ENCODE measurements at places on chromosomes 2 and 18.

DNA sequence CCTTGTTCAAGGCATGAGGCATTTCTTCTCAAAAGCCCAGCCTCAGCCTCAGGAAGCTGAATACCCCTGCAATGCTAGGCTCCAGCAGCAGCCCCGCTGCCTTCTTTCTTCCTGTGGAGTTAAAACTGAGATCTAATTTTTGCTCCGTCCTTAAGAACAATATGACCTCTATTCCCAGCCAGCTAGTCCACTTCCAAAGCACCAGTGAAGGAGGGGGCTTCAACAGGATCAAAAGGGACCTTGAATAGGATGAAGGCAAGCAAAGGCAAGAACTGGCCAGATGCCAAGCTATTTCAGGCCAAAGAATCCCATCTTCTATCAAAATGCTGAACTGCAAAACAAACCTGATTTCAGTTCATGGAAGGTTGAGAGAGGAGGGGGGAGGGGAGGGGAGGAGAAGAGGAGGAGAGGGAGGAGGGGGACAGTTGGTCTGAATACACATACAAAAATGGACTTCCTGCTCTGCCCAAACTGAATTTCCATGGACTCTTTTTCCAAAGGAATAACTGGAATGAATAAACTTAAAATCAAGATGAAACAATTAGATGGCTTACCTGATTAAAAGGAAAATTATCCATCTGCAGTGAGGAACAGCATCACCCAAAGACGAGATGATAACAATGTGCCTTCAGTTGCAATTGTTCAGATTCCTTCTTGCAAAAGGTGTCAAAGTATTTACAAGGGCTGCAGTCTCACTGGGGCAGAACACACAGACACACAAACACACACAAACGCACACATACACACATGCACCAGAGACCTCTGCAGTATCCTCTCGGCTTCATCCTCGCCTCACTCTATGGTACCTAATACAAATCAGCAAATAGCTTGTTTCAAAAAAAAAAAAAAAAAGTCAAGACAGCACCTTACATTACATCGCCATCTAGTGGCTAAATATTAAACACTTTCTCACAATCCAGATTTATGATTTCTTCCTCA lies at the start of gene SCN1A:
Gene SCN1A, minus strand, starts transcription at position 804 of the 939 bp plus-strand sequence. CDS start 54,399 bp downstream, outside the sequence.
- DNase-seq = no peak

GRCh38 chr2:135490376-135490775 lies 40.6 kb downstream of the ZRANB3 start:
- DNase-seq = no peak

DNA sequence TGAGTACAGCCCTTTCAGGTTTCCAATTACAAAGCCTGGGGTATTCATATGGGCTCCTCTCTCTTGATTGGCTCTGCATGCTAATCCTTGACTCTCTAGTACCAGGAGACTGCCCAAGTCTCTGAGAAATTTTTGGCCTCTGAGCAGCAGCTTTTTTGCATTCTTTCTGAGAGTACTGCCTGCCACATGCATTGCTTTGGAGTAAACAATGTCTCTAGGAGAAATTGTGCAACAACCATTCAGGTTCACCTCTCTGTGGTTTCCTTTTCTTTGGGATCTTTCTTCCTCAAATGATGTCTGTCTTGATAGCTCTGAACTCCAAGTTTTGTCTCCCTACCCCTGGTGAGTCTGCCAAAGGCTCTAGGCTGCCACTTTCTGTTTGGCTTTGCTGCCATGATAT lies 115.8 kb upstream of the SETBP1 start:
- no peak for DNase-seq

DNA sequence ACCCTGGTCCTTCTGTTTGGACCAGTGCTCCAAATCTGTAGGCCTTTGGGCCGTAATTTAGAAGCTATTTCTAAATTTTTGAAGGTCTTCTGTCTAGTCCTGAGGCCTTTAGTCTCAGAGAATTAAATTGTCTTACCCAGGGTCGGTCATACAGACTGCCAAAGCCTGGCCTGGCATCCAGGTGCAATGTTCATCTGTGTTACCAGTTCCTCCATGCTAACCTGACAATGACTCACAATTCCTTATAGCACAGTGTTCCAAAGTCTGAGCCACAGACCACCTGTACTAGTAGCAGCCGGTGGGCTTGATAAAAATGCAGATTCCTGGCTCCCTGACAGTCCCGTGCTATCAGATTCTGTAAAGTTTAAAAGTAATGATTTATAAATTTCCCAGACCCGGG lies 77.7 kb upstream of the MAP4K3 start:
- DNase-seq = no peak

GRCh38 chr18:3595369-3596273 lies 145.6 kb downstream of the TGIF1 start:
- DNase-seq = peak; percentile 37

GRCh38 chr2:160332318-160332717 lies 132.2 kb upstream of the ITGB6 start:
- DNase-seq = peak; percentile 33

GRCh38 chr18:58362027-58362575 lies 266.8 kb downstream of the ALPK2 start:
- no peak for DNase-seq

DNA sequence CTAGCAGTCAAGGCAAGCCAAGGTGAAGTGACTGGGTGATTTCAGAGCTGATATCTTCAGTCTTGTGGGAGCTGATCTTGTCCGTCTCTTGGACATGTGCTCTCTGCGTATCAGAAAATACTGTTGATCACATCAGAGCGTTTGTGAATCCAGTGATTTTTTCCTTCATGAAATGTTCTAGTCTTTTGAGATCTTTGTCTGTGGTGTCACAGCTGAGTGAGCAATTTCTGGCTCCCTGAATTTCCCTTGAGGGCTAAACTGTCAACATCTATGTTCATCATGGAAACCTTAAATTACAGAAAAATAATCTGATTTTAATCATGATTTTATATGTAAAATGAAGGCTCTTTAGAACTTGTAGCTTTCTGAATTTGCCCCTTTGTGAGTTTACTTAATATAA lies 432.0 kb downstream of the CCDC85A start:
- no peak for DNase-seq

DNA sequence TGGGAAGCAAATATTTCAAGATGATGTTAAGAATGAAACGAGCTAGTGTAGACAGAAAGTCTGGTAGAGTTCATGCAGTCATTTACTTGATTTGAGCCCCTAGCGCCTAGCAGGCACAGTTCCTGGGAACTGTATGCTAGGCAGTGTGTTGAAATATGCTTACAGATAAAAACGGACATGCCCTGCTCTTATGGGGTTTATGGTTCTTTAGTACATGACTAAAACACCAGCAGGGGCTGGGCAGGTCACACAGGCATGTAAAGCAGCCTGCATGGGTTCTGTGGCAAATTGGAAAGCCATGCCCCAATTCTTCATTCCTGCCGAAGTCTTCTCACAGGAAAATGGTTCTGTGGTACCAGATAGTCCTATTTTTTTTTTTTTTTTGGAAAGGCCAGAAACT lies 27.3 kb upstream of the MGAT5 start:
- no peak for DNase-seq

- DNase-seq = no peak
These were observed 96.4 kb downstream of the EPB41L3 start for GRCh38 chr18:5447442-5447841.

DNA sequence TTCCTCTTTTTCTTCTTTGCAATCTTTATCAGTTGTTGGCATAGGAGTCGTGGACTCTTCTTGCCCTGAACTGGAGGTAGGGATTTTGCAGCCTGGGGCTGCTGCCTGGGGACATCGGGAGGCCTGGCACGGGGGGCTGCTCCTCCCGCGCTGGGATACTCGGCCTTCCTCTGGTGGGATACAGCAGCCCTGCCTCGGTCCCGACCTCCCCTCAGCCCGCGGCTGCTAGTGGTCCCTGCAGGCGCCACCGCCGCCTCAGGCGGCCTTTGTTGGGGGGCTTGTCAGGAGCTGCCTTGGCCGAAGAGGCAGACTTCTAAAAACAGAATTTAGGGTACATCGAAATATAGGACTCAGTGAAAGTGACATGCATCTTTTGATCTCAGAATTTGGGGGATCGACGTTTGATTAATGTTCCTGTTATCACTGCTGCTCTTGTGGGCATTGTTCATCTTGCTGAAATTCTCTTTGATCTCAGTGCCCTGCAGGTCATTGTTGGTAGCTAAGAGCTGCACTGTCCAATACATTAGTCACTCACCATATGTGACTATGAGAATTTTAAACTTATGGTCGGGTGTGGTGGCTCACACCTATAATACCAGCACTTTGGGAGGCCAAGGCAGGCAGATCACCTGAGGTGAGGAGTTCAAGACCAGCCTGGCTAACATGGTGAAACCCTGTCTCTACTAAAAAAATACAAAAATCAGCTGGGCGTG lies 16.3 kb downstream of the POLR2D start:
- no peak for DNase-seq

DNA sequence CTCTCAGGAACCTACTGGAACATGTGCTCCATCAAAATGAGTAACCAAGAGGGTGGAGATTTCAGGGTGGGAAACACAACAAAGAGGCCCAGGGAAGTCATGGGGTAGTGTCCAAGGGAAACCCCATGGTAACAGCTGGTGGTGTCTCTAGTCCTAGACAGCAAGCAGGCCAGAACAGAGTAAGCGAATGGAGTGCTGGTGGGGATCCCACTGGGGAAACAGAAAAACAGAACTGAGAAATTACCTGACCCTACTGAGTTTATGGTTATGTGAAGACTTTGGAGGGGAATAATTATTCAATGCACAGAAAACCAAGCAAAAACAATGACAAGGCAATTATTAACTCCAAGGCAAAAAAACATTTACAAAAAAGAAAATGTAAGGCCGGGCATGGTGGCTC lies 16.9 kb downstream of the ERCC3 start:
- no peak for DNase-seq

- DNase-seq = no peak
These were observed 998 bp upstream of the SLC66A3 start for GRCh38 chr2:11154016-11154922.

- DNase-seq = no peak
These were observed 85.3 kb downstream of the NRP2 start for GRCh38 chr2:205767617-205768016.

- DNase-seq = peak; percentile 48
These were observed 27.6 kb downstream of the C2orf76 start for GRCh38 chr2:119338826-119339561.

DNA sequence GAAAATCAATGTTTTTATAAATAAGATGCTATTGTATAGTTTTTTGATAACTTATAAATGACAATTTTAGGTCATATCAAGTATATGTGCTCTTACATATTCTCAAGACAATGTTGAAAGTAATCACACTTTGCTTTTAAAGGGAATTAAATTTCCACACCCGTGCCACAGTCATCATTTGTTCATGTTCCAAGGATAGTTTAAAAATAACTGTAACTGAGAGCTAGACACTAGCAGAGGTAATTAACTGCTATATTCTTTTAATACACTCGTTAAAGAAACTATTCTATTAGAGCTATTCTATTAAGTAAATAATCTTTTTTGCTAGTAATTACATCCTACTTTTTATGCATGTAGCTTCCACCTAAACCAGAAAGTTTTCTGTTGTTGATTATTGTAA lies 18.0 kb downstream of the GEN1 start:
- DNase-seq = no peak

GRCh38 chr18:31931886-31932240 lies 11.1 kb downstream of the TRAPPC8 start:
- DNase-seq = no peak

GRCh38 chr2:130818809-130819208 lies 17.9 kb upstream of the ARHGEF4 start:
- no peak for DNase-seq

GRCh38 chr2:165530-165929 lies 98.3 kb downstream of the SH3YL1 start:
- DNase-seq = no peak

DNA sequence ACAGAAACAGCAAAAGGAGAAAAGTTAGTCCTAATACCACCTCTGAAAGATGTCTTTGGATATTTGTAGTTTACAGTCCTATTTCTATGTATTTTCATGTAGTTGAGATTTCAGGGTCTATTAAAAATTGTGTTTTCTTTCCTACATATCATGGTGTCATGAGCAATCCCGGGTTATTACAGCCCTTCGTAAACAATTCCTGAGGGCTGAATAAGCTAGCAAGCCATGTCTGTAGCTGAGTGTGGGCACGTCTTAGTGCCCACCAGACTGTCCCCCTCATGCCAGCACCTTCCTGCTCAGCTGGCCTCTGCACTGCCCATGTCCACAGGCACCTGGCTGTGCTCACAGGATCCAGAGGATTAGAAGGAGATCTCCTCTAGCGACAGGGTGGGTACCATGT lies 60.6 kb downstream of the CTIF start:
- no peak for DNase-seq

DNA sequence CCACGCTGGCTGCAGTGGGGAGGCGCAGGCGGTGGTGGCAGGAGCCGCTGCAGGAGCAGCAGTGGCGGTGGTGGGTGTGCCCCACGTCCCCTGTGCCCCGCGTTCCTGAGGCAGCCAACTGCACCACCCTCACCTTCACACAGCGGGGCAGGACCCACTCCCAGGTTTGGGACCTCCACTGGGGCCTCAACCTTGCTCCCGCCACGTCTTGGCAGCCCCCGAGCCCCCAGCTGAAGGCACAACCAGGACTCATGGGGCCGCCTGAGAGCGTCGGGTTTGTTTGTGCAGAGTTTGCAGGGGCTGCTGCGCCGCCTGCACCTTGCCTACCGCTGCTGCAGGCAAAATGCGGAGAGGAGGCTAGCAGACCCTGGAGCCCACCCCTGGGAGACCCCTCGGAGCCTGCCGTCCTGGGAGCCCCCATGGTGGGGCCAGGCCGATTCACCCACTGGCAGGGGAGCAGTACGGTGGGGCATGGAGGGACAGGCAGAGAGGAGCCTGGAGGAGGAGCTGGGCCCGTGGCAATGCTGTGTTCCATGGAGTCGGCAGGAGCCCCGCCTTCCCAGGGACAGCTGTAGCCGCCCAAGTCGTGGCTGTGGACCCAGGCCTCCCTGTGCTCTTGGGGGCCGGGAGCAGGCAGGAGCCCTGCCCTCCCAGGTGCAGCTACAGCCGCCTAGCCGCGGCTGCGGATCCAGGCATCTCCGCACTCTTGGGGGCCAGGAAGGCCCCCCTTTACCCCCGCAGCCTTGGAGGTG lies 14.7 kb upstream of the EML6 start:
- DNase-seq = no peak

GRCh38 chr2:223007531-223007930 lies 44.5 kb upstream of the KCNE4 start:
- no peak for DNase-seq

DNA sequence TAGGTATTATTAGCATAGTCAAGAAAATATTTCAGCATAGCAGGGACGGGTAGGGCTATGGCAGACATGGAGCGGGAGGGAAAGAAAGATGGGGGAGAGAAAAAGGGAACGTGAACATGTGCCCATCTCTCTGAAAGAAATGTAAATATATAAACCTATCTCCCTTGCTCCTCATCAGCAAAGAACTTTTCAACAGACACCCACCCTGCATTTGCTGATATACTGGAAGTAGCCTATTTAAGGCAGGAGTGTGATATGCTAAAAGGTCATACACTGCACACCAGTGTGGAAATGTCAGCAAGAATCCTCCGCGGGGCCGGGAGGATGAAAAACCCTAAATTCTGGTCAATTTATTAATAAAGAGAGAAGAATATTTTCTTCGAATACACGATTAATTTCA lies 1.7 kb downstream of the MBOAT2 start:
- DNase-seq = no peak

All from CD4-positive, alpha-beta T cell treated with Interleukin-6 at 100 ng/mL for 8 hours (primary cell).